ENCODE measurements at places on chromosomes 6 and 20.

- DNase-seq: no peak
Measured at GRCh38 chr6:28977341-28978132, 27.6 kb downstream of the ZNF311 start.

- no peak for DNase-seq
Measured at GRCh38 chr20:46330831-46331371, 22.6 kb upstream of the CDH22 start.

GRCh38 chr6:57108691-57109090 is 18.7 kb downstream of the ZNF451 start:
- no peak for DNase-seq

- DNase-seq: no peak
Measured at GRCh38 chr20:51413857-51414256, 128.7 kb downstream of the NFATC2 start.

DNA sequence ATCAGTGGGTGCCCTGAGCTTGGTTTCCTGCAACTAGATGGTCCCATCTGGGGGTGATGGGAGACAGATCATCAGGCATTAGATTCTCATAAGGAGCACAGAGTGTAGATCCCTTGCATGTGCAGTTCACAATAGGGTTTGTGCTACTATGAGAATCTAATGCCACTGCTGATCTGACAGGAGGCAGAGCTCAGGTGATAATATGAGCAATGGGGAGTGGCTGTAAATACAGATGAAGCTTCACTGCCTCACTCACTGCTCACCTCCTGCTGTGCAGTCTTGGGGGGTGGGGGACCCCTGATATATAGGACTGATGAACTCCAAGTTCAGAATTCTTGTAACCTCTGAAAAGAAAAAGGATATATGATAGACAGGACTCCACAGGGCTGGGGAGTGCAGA is 108.0 kb downstream of the RIN2 start:
- no peak for DNase-seq

- no peak for DNase-seq
Measured at GRCh38 chr6:150006961-150007464, 18.3 kb downstream of the RAET1L start.

- DNase-seq: no peak
Measured at GRCh38 chr6:1518855-1519254, 90.9 kb upstream of the FOXC1 start.

GRCh38 chr6:24991810-24992467 is 56.2 kb upstream of the RIPOR2 start:
- DNase-seq: no peak

GRCh38 chr6:16911088-16911487 is 149.8 kb upstream of the ATXN1 start:
- DNase-seq: no peak

GRCh38 chr6:157811476-157812173 is 11.4 kb upstream of the SNX9 start:
- DNase-seq: no peak

DNA sequence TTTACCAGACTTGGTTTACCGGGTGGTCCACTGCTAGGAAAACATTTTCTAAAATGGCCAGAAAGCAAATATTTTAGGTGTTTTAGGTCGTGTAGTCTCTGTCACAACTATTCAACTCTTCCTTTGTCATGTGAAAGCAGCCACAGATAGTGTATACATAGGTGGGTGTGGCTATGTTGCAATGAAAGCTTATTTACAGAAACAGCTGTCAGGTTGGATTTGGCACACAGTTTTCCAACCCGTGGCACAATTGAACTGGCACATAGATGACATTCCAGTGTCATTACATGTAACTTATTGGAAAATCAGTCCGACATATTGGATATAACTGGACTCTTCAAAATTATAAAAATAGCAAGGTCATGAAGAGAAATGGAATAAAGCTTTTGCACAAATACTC is 68.9 kb upstream of the KCNQ5 start:
- DNase-seq: no peak

DNA sequence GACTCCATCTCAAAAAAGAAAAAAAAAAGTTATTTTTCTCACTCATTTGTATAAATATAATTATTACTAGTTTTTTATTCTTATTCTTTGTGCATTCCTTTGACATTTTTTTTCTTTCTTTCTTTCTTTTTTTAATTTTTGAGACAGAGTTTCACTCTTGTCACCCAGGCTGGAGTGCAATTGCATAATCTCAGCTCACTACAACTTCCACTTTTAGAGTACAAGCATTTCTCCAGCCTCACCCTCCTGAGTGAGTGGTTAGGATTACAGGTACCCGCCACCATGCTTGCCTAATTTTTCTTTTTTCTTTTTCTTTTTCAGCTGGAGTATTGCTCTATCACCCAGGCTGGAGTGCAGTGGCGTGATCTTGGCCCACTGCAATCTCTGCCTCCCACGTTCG is 51.4 kb upstream of the JARID2 start:
- no peak for DNase-seq

GRCh38 chr20:58706975-58707681 is 14.5 kb downstream of the NPEPL1 start:
- no peak for DNase-seq

DNA sequence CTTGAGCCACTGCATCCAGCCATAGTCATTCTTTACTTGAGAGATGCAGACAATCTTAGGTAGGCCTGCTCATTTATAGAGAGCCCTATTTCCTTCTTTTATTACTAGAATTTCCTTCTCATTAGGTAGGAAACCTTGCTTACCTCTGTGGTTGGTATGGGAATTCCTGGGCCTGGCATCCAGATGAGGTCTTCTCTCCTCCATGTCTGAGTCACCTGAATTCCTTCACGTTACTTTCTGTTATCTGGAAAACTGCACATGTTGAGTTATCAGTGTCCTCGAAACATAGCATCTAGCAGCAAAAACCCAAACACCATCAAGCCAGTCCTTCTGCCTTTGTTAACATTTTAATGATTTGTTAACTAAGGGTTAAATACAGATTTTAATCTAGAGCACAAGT is 2.2 kb downstream of the ZNFX1 start:
- no peak for DNase-seq
